ENCODE measurements at places on chromosomes 7 and 10.

DNA sequence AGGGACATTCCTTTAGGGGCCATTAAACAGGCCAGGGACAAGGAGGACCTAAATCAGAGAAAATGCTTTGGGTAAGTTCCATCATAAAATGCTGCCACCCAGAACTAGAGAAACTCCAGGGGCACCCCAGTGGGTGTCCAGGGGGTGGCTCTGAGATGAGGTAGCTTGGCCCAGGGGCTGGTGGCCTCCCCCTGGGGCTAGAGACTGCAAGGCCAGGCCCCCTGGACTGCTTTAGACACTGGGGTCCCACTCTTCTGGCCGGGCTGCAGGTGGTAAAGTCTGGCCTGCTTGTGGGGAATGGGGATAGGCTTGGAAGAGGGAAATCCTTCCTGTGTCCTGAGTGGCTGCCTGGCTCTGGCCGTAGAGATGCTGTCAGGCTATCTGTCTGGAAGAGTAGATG, 169.6 kb upstream of the PODXL start:
- DNase-seq, result no peak

DNA sequence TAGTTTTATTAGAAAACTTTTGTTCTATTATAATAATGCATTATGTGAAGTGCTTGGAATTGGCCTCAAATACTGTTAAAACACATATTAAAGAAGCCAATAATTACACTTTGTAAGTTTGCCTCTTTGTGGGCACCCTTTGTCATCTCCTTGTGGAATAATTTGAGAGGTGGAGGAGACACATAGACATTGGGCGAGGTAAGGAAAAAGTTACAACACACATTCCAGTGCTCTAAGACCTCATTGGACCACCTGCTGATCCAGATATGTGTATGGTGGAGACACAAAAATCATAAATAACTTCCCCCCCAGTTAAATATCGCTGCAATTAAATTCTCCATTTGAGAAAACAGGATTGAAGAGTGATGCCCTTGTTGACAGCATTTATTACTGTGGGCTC, 511.8 kb downstream of the GFRA1 start:
- no peak for DNase-seq

- no peak for DNase-seq
Measured at GRCh38 chr7:106611911-106612310, 49.0 kb downstream of the CCDC71L start.

GRCh38 chr7:140539461-140539860, 60.2 kb upstream of the MKRN1 start:
- DNase-seq, result no peak
